ENCODE measurements at places on chromosomes 13 and 19.

GRCh38 chr13:108263621-108264355 lies 5.7 kb upstream of the TNFSF13B start:
- DNase-seq, result no peak

GRCh38 chr19:2416321-2417097 lies 10.9 kb downstream of the TIMM13 start:
- no peak for DNase-seq

- no peak for DNase-seq
Observed at GRCh38 chr13:50643060-50643459, 200.4 kb downstream of the DLEU7 start.

DNA sequence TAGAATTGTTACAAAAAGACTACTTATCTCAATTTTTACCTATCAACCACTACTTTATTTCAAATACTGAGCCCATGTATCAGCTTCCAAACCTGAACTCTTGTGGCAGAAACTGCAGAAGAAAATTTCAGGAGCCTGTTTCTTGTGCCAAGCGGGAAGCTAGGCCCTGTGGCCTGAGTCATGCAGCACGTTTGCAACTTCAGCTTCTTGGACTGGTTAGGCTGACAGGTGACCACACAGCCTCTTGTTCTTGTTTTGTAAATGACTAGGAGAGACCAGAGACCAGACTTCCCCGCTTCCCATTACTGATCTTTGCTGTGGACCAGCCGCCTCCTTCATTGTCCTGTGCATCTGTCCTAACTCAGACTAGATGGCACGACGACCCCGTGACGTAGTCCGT lies 3.4 kb upstream of the LAMP1 start:
- no peak for DNase-seq

DNA sequence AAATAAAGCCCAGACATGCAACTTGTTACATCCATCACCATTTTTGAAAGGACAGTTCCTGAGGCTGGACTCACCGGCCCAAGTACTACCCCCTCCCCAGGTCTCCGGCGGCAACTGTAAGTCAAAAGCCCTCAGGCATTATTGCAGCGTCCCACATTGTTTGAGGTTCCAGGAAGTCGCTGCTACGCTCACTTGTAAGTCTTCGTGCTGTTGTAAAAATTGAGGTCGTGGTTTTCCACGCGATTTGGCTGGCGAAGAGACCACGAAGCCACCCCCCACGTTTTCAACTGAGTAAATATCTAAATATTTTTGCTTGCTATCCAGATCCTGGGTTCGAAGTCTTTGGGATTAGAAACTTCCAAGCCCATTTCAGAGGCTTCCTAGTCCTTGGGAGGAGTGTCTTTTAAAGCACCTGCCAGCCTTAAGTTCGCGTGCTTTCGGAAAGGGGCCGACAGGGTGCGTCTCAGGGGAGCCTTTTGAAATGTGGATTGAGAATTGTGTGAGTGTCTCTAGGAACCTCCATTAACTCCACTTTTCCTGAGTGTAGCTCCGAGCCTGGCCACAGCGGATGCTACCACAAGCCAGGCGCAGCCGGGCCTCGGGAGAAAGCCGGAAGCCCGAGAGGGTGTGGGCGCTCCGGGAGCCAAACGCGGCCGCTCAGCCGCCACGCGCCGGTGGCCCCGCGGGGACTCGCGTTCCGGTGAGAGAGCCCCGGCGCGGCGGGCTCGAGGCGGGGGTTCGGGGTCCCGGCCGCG lies 434 bp upstream of the FNDC3A start:
- DNase-seq, result no peak

GRCh38 chr13:42420304-42420703 lies 148.4 kb downstream of the AKAP11 start:
- no peak for DNase-seq

DNA sequence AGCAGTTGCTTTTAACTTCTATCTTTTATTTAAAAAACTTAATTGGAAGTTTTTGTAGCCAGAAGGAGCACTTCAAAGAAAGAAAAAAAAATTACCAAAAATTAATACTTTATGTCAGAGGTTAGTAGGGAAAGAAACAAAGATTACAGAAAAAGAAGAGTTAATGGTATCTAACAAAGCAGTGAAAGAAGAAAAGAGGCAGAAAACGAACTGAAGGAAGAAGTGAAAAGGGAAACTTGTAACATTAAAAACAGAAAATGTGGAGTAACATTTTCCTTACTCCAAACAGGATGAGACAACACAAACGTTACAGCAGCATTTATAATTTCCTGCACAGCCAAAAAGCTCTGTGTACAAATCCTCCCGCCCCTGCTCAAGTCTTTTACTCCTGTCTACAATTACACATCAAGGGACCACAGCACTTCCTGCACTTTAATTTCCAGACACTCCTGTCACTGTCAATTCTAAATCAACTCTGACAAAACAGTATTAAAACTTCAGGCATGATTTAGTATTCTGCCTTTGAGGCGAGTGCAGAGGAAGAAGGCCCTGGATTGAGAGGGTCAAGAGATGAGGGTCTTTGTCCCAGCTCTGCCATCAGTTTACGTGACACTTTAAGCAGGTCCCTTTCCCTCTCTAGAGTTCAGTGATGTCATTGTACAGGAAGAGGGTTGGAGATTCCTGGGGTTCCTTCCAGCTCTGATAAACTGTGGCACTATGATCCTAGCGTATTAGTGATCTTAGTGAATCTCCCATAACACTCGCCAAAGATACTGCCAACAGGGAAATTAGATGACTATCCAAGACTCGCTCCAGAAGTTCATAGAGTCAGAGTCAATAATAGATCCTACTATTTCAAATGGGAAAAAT lies 53.2 kb upstream of the LSM14A start:
- DNase-seq, result no peak

DNA sequence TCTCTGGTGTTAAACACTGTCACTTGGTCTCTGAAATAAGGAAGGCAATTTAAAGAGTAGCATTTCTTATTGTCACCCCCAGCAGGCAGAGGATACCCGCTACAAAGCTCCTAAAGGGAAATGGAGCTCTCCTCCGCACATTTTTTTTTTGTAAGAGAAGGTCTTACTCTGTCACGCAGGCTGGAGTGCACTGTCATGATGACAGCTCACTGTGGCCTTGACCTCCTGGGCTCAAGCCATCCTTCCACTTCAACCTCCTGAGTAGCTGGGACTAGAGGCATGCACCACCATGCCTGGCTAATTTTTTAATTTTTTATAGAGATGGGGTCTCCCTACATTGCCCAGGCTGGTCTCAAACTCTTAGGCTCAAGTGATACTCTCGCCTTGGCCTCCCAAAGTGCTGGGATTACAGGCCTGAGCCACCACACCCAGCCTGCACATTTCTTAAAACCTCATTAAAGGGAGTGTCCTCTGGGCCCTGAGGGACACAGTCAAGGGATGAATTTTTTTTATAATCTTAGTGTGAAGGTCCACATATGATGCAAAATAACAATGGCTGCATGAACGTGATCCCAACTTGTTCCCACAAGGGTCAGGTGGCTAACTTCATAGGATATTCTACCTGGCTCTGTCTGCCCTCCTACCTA lies 32.1 kb downstream of the SLC25A30 start:
- no peak for DNase-seq

DNA sequence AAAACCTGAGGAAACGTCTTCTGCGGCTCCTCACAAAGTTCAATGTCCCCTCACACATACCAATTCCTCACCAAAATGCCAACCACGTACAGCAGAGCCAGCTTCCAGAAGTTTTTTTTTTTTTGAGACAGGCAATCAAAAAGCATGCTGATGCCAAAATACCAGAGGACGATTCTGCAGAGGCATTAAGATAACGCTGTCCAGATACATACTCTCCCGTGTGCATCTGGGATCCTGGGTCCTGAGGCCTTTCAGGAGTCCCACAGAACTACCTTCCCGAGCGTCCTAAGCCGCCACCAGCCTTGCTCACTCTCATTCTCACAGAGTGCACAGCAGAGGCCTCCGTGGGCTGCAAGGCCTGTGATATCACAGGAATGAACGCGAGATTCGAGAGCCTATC lies 5.0 kb downstream of the DCUN1D2 start:
- DNase-seq, result no peak

- DNase-seq, result no peak
Observed at GRCh38 chr19:4327877-4328242, 10.8 kb downstream of the STAP2 start.

GRCh38 chr13:66842766-66843165 lies 387.4 kb downstream of the PCDH9 start:
- no peak for DNase-seq

- no peak for DNase-seq
Observed at GRCh38 chr13:37457612-37458011, 141.0 kb downstream of the POSTN start.

DNA sequence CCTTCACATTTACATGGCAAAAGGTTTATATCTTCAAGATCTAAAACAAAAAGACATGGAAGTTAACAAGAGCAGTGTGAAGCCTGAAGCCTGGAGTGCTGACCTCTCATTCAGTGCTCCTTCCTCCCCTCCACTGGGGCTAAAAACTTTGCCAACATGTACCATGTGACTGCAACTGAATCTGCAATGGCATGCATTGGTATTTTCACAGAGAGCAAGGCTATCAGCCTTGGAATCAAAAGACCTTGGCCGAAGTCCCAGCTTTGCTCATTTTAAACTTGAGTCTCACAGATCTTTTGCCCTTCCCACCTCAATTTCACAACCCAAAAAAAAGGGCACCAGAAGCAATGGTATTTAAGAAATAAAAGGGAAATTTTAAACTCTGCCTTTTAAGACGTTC lies 325.1 kb downstream of the DCT start:
- DNase-seq, result peak; percentile 16

- DNase-seq, result no peak
Observed at GRCh38 chr19:10412257-10412977, 7.9 kb upstream of the PDE4A start.

DNA sequence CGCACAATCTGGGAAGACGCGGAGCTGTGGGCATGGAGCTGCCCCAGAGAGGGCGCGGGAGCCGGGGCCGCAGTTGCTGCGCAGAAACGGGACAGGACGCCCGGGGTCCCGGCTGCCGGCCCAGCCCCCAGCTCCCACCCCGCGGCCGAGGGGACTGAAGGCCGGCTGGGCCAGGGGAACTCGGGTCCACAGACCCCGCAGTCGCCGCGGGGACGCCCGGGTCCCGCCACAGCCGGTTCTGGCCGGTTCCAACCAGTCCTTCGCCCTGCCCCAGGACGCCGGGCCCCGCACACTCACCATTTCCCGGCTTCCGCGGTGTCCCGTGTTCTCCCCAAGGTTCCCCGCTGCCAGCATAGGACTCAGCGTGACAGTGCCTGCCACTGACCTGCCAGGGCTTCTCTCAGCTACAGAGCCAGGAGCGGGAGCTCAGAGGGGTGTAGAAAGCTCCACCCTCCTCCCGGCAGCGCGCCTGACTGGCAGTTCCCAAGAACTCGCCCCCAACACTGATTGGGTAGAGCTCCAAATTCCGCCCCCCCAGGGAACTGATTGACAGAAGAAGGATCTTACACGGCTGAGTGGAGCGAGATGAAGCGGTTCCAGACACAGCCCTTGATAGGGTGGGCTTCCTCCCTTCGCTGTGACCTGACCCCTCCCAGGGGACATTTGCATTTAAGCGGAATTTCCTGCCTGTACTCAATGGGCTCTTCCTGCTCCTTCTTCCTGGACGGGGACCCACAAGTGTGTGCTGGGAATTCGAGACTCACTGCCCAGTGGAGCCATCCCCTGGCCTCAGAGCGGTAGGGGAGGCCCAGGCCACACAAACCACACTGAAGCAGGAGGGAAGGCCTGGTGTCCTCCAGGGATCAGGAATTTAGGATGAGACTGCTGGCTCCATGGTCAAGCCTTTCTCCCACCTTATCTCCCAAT lies at the start of gene ZNF442:
TSS of gene ZNF442 (minus strand) at position 448 of the 927 bp plus-strand sequence. CDS start 2,052 bp downstream, outside the sequence.
- peak; percentile 82 for DNase-seq

DNA sequence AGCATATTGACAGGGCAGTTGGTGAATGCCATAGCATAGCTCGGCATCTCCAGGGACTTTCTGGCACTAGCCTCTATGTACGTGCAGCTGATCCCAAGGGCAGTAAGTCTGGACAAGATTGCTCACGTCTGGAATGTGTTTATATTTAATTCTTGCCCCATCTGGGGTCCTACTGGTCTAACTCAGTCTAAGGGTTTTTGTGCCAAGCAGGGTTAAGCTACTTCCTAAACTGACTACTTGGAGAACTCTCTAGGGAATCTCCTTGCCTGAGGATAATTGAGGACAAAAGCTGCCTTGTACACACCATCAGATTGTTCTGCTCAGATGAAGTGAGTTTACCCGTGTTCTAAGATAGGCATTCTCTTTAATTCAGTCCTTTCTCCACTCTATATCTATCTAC lies 358.1 kb downstream of the MYO16 start:
- DNase-seq, result no peak

DNA sequence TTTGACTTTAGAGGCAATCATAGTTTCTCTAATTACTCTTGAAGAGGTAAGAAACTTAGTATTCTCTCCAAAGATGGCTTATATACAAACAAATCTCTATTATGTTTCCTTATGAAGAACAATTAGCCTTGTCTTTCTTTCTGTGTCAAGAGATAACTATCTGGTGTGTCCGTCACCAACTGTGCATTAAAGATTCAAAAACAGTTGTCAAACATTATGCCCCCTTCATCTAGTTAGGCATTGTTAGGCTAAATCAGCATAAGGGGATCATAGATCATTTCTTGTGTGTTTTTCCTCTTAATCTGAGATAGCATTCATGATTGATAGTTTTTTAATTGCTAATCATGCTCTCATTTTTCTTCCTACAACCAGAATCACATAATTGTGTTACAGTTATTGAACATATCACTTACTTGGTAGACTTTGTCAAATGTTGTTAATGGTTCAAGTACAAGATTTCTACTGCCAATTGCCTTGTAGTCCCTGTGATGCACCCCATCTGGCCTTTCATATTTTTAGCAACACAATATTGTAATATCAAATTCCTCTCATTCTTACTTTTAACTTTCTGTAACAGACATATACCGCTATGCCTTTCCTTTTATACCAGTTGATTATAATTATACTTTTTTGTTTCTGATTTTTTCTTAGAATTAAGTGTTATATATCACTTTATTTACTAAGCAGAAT lies 612.7 kb downstream of the SLITRK6 start:
- DNase-seq, result no peak

GRCh38 chr19:40326201-40326600 lies 22.0 kb downstream of the C19orf47 start:
- DNase-seq, result no peak

- DNase-seq, result no peak
Observed at GRCh38 chr13:20654156-20654555, 49.3 kb upstream of the IL17D start.

DNA sequence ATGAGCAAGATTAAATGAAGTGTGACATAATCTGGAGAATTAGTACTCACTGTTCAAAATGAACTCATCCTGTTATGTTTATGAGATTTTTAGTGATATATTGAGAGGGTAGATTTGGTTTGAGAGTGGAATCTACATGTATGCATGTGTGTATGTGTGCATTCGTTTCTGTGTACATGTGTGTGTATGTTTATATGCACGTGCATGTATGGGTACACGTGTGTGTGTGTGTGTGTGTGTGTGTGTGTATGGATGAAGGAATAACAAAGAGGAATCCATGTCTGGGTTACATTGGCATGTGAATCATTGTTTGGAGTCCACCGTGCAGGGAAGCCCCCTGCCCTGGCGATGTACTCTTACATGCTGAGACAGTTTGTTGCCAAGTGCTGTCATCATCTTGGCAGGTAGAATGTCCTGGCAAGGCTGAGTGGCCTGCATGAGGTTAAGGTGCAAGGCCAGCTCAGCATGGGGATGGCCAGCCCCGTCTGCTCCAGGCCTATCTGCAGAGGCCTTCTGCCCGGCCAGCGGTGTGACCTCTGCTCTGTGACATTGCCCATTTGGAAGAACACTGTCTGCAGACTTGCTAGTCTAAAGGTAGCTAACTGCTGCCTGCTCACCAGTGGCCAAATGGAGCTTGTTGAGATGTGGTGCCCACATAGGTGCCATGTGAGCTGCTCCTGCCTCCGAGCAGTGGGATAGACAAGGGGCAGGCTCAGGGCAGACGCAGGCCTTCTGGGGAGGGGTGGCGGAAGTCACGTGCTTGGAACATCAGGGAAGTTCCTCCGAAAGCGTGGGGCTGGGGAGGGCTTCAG lies 222.3 kb downstream of the TEX29 start:
- DNase-seq, result no peak

Measured in epithelial cell of proximal tubule (primary cell).